OCI-LY7 (cell line): ENCODE measurements at places on chromosomes 12 and 14. TPM values are rescaled to one million over a fixed set of nuclear protein-coding genes. Genes with fewer than 3 reads are reported as not detected.

The CCDC177 gene
- total RNA-seq, result not detected in 2 replicates

The WNT1 gene
- total RNA-seq, result not detected in 2 replicates

The FSCB gene
- not detected in 2 replicates for total RNA-seq

The OR4Q2 gene
- total RNA-seq, result not detected in 2 replicates

The NFATC4 gene
- total RNA-seq, result 96.6 and 130 TPM in 2 replicates

The SMIM41 gene
- total RNA-seq, result not detected in 2 replicates

The ATXN2 gene
- total RNA-seq, result 81.4 and 89.0 TPM in 2 replicates

The MYH6 gene
- not detected in 2 replicates for total RNA-seq

The TSHR gene
- 3.8 and 4.9 TPM in 2 replicates for total RNA-seq

The CCDC38 gene
- total RNA-seq, result 0.99 and 1.5 TPM in 2 replicates

The ANO2 gene
- total RNA-seq, result not detected in 2 replicates
